M059J (cell line): ENCODE measurements at places on chromosomes 13 and 19. TPM values are rescaled to one million over a fixed set of nuclear protein-coding genes. Genes with fewer than 3 reads are reported as not detected.

The KASH5 gene
- total RNA-seq, result not detected in 2 replicates

The PCDH9 gene
- total RNA-seq, result 0.05 TPM in 1 of 2 replicates, not detected in the other

The ZNF345 gene
- 0.96 and 3.0 TPM in 2 replicates for total RNA-seq

The CADM4 gene
- total RNA-seq, result 1.5 and 4.0 TPM in 2 replicates

The FCAR gene
- total RNA-seq, result not detected in 2 replicates

The NTF4 gene
- 0.67 TPM in 1 of 2 replicates, not detected in the other for total RNA-seq

The NMRK2 gene
- total RNA-seq, result not detected in 2 replicates

The NPAS1 gene
- 0.37 and 0.39 TPM in 2 replicates for total RNA-seq

The SBSN gene
- 0.25 and 0.49 TPM in 2 replicates for total RNA-seq

The WDR62 gene
- total RNA-seq, result 10.8 and 19.4 TPM in 2 replicates

The RUVBL2 gene
- 275 and 292 TPM in 2 replicates for total RNA-seq

The ZNF829 gene
- 2.1 and 3.0 TPM in 2 replicates for total RNA-seq

The USHBP1 gene
- total RNA-seq, result not detected in 2 replicates

GRCh38 chr19:15404780-15405211, 14.0 kb downstream of the AKAP8L start:
- DNase-seq, result no peak

- DNase-seq, result peak; percentile 31
These were observed 4.3 kb upstream of the ACP5 start for GRCh38 chr19:11581740-11582139.

DNA sequence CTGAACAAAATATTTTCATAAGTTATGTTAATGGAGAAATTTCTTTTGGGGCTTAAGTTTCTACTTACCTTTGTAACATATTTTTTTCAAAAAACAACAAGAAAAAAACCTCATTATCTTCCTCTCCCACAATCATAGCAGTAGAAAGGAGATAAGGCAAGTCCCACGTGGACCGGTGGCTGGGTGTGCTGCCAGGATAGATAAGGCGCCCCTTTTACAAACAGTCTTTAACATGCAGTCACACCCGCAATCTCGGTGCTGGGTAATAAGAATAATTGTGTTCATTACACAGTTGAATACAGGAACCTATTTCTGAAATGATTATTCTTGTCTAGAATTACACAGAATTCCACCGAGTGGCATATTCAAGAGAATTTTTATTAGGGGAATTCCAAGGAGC, 1202.3 kb downstream of the UQCRFS1 start:
- no peak for DNase-seq

DNA sequence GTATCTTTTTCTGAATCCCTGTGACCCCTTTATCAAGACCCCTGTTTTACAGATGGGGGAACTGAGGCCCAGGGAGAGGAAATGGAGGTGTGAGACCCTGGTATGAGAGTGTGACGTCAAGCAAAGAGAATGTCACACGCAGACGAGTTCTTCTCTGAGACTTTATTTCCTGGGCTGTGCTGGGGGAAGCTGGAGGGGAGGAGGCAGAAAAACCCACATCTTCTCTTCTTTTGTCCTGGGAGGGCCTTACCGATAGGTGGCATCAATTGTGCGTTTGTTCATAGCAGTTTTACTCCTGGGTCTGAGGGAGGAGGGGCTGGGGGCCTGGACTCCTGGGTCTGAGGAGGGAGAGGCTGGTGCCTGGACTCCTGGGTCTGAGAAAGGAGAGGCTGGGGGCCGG, 4.9 kb upstream of the KLK15 start:
- peak; percentile 28 for DNase-seq

DNA sequence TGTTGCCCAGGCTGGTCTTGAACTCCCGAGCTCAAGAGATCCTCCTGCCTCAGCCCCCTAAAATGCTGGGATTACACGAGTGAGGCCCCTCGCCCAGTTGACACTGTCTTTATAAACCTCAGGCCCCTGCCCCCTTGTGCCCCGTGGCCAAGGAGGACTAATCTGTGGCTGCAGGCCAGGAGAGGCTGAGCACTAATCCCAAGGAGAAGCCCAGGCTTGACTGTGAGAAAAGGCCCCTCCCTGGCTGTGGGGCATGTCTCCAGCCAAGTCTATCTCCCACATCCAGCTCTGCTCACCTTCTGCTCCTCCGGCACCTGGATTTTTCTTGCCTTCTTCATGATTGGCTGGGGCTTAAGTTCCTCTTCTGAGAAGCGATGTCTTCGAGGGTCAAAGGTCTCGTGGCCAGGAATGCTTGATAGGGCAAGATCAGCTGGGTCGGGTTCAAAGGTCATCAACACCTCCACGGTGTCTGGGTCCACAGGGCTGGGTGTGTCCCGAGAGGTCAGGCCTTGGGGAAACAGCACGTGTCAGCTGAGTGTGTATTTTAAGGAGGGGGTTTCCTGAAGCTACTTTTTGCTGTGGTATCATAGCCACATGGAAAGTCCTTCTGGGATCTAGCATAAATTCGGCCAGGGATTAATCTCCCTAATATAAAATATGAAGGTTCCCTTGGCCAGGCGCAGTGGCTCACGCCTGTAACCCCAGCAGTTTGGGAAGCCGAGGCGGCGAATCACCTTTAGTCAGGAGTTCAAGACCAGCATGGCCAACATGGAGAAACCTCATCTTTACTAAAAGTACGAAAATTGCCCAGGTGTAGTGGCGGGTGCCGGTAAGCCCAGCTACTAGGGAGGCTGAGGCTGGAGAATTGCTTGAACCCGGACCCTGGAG, 3.8 kb downstream of the DBP start:
- no peak for DNase-seq

- no peak for DNase-seq
These were observed 10.1 kb upstream of the GTF2F1 start for GRCh38 chr19:6402837-6403608.

DNA sequence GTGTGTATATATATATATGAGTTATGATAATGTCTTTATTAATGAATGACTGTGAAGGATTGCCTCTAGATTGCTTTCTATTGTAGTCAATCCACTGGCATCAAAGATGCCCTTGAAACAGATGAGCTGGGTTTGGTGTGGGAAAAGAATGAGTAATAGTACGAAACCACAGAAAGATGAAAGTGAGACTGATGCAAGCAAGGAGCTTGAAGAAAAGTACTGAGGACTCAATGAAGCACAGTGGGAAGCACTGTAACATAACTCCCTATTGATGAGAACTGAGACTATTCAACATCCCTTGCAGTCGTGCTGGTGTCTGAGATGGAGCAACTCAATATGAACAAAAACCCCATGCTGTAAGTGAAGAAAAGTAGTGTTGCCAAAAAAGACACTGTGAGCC, 1794.2 kb downstream of the SLITRK5 start:
- peak; percentile 1 for DNase-seq

- no peak for DNase-seq
These were observed 38.9 kb upstream of the KATNAL1 start for GRCh38 chr13:30346153-30346788.

- no peak for DNase-seq
These were observed 17.5 kb downstream of the FCGBP start for GRCh38 chr19:39916851-39917396.

DNA sequence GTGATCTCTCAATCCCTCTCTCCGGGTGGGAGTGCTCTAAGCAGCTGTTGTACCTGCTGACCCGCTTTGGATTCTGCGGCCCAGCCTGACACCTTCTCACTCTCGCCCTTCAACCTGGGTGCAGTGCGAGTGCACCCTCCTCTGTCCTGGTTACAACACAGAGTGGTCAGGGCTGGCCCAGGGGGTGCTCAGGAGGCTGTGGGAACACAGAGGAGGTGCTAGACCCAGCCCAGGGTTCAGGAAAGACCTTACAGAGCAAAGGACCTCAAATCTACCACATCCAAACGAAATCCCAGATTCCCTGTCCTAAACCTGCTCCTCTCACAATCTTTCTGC, 23.7 kb downstream of the ZNF175 start:
- no peak for DNase-seq

DNA sequence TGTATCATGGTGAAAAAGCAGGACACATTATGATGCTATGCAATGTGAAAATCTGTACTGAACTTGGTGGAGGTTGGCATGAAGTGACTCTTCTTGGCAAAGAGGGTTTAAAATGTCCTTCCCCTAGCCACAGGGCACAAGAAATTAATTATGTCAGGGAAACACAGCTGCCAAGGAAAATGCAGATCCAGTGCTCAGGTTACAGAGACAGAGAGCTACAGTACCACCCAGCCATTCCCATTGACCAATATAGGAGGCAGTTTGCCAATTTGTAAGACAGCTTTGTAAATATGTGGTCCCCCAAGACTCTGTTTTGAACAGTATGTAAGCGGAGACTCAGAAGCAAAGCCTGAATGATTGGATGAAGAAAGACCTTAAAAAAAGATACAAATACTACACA, 69.4 kb upstream of the KLF12 start:
- DNase-seq, result peak; percentile 90

GRCh38 chr13:95023405-95023804, 277.8 kb downstream of the ABCC4 start:
- peak; percentile 50 for DNase-seq

DNA sequence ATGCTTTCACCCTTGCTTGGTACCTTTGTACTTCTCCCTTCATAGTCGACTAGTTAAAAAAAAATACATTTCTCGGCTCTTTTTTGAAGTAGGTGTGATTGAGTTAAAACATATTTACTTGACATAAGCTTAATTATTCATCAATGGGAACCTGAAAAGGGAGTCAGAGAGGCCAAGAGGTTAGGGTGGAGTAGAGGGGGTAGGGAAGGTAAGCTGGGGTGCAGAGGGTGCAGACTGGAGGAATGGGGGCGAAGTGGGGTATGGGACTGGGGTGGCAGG, 701 bp upstream of the HIF3A start:
- DNase-seq, result no peak

DNA sequence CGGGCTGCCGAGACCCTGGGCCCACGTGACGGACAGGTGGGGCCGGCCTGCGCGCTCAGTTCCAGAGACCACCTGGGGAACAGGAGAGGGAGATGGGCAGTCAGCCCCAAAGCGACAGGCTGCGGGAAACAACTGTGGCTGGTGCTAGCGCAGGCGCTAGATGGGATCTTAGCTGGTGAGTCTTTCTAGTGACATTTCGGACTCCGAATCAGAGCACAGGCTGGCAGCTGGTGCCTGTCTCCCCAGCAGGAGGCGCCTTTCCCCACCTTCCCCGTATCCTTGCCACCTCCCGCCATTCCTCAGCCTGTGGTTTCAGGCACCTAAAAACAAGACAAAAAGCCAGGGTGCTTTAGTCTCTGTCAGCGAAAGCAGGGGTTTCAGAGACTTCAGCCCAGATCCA, 19.4 kb upstream of the RANBP3 start:
- DNase-seq, result no peak

DNA sequence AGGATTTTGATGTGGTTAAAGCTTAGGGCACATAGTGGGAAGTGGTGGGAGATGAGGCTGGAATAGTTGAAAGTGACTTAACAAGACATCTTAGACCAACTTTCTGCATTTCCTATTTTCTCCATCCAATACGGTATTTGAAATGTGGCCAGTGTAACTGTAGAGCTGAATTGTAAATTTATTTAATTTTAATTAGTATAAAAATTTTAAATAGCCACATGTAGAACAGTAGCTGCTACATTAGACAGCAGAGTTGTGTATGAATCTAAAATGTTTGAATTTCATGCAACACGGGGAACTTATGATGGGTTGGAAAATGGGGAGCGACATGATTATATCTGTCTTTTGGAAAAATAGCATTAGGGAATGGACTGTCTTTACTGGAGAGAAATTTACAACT, 7.1 kb upstream of the SCEL start:
- DNase-seq, result no peak

- DNase-seq, result no peak
These were observed 84.9 kb downstream of the DPF1 start for GRCh38 chr19:38139122-38139521.

DNA sequence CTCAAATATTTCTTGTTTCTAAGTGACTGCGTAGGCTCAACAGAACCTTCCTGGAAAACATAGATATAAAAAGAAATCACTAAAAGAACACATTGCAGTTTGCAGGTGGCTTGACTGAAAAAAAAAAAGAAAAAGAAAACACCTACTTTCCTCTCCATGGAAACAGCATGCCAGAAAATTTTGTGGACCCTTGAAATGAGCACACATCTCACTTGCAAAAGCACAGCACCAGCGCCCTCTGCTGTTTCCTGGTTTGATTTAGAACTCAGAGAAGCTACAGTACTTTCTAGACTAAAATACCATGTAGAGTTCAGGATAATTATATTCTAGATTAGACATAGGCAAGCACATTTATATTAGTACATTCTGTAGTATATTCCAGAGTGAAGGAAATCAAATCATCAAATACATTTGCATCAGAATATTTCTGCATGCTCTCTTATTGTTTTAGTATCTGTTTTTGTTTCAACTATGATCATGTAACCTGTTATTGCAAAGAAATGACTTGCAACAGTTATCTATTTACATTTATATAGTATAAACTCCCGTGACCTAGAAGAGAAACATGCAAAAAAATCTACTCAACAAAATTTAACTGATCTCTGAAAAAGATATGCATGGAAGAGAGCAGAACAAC, 22.3 kb upstream of the XPO4 start:
- DNase-seq, result peak; percentile 75

DNA sequence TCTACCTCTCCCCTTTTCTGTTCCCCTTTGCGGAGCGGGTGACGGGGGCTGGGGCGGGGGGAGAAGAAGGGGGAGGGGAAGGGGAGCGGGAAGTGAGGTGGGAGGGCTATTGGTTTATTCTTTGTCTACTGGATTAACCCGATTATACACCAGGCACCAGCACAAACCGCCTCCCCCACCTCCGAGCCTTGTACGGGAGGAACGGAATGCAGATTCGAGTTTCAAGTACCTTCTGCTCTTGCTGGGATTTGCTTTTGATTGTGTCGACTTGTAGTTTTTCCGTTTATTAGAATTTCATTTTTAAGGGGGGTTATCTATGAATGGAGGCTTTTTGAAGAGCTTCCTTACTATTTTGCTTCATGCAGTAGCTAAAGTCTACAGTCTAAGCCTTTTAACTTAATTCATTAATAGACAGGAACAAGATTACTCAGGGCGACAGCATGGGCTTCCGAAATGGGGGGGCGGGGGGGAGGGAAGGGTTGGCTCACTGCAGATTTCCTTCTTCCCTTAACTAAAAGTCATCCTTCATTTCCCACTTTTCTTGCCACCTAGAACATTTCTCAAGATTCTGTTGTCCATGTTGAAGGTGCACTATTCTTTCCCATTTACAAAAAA, 937 bp upstream of the SPRY2 start:
- peak; percentile 43 for DNase-seq

DNA sequence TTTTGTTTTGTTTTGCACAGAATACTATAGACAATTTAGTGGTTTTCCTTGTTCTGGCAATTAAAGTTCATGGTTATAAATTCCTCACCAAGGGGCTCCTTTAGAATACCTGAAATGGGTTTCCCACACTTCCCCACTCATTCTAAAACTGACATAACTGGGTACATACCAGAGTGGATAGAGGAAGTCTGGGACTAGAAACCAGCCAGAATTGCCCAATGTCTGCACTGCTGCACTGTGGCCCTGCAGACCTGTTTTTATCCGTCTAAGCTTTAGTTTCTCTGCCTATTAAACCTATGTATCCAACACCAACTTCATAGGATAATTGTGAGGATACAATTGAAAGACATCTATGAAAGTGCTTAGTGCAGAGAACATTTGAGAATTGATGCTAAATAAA, 498.6 kb downstream of the KCTD12 start:
- no peak for DNase-seq

- DNase-seq, result no peak
These were observed 216.3 kb downstream of the RGCC start for GRCh38 chr13:41673640-41674039.
